A549 treated with GW870086 at 1 μM for 4 hours (cell line): ENCODE measurements at places on chromosomes 13 and 19. TPM values are rescaled to one million over a fixed set of nuclear protein-coding genes. Genes with fewer than 3 reads are reported as not detected.

WASF3 gene
- total RNA-seq: 0.08 to 0.15 TPM (median 0.14 TPM) in 5 replicates

ONECUT3 gene
- total RNA-seq: not detected in 5 replicates

SOHLH2 gene
- total RNA-seq: not detected in 5 replicates

ZIC5 gene
- 2.2 to 2.9 TPM (median 2.6 TPM) in 5 replicates for total RNA-seq

MKNK2 gene
- total RNA-seq: 56.6 to 91.4 TPM (median 78.9 TPM) in 5 replicates

ZSCAN4 gene
- not detected in 5 replicates for total RNA-seq

PRRG2 gene
- total RNA-seq: 0.45 to 0.95 TPM (median 0.87 TPM) in 5 replicates
